ENCODE measurements at places on chromosomes 3 and 15. TPM values are rescaled to one million over a fixed set of nuclear protein-coding genes. Genes with fewer than 3 reads are reported as not detected.

- H3K27me3 ChIP-seq: no peaks in the 10 kb centered on the region
- no peak overlapping the region for H3K27ac ChIP-seq
- DNase-seq: no peak
- no peaks in the 10 kb centered on the region for H3K36me3 ChIP-seq
- H3K4me3 ChIP-seq: no peak overlapping the region
Measured at GRCh38 chr3:172536993-172537419, 13.8 kb upstream of the TNFSF10 start.

GRCh38 chr15:91611561-91612323 is 241.8 kb upstream of the SLCO3A1 start:
- no peaks in the 10 kb centered on the region for H3K36me3 ChIP-seq
- no peak for DNase-seq

- H3K36me3 ChIP-seq: no peaks in the 10 kb centered on the region
- H3K27ac ChIP-seq: no peak overlapping the region
- no peaks in the 10 kb centered on the region for H3K27me3 ChIP-seq
- H3K4me1 ChIP-seq: no peaks in the 10 kb centered on the region
- no peak overlapping the region for H3K4me3 ChIP-seq
Measured at GRCh38 chr3:81375921-81376320, 385.5 kb downstream of the GBE1 start.

- H3K4me1 ChIP-seq: no peaks in the 10 kb centered on the region
- no peak overlapping the region for H3K4me3 ChIP-seq
- no peaks in the 10 kb centered on the region for H3K36me3 ChIP-seq
- H3K27ac ChIP-seq: no peak overlapping the region
Measured at GRCh38 chr3:78846718-78847117, 921.1 kb downstream of the ROBO1 start.

DNA sequence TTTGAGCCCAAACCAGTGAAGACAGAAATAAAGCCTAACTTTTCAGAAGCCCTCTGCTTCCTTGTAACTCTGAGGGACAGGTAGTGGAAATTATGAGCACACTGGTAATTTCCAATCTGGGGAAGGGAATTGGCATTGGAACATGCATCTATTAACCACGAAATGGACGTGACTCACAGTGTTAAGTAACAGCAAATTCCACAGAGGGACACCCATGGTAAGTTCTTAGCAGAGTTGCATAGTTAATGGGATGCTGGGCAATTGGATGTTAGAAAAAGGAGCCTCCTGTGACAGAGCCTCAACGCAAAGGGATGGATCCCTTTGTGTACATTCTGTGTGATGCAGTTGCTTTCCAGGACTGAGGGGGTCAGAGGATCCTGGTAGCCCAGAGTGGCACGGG is 168.6 kb downstream of the SEMA6D start:
- H3K4me3 ChIP-seq: no peak overlapping the region
- no peak for DNase-seq
- no peaks in the 10 kb centered on the region for H3K36me3 ChIP-seq
- no peak overlapping the region for H3K27ac ChIP-seq
- no peaks in the 10 kb centered on the region for H3K4me1 ChIP-seq
- no peaks in the 10 kb centered on the region for H3K27me3 ChIP-seq

GRCh38 chr15:23472678-23473077 is 25.6 kb upstream of the GOLGA6L2 start:
- no peak overlapping the region for H3K4me3 ChIP-seq
- no peak overlapping the region for H3K27ac ChIP-seq
- no peak for DNase-seq
- H3K4me1 ChIP-seq: no peaks in the 10 kb centered on the region

- H3K27me3 ChIP-seq: no peaks in the 10 kb centered on the region
- no peaks in the 10 kb centered on the region for H3K36me3 ChIP-seq
- no peak for DNase-seq
- no peak overlapping the region for H3K4me3 ChIP-seq
Measured at GRCh38 chr15:49320351-49320750, 102.7 kb upstream of the FGF7 start.

DNA sequence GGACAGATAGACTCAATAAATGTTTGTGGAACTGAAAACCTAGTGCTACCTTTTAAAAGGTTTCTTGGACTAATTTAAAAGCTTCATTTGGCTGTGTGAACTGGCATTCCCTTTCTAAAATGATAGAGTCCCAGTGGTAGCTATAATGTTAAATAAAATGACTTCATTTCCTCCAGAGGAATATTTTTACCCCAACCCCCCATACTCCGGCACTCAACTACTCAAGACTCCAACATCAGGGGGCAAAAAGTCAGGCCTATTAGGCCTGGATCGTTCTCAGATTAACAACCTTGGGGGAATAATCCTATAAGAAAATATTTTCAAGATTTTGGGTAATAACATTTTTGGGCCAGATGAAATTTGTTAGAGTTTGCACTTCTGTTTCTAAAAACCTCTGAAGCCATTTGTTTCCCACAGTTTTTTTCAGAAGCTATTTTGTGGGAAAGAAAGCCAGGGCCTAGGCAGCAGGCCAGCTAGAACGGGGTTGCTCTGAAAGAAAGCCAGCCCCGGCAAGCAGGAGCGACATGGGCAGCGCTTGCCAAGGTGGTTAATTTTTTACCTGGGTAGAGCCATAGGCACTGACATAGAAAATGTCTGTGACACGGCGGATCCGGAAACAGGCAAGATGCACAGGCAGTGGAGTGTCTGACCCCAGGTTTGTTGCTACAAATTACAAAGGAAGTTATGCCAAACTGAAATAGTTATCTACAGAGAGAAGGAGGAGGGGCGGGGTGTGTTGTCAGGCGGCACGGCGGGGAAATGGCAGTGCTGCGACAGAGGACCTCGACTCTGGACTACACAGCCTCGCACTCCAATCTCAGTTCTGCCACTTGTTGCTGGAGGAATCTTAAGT is 84.6 kb downstream of the MAGI1 start:
- DNase-seq: peak; percentile 95
- H3K27me3 ChIP-seq: no peaks in the 10 kb centered on the region
- no peaks in the 10 kb centered on the region for H3K36me3 ChIP-seq

DNA sequence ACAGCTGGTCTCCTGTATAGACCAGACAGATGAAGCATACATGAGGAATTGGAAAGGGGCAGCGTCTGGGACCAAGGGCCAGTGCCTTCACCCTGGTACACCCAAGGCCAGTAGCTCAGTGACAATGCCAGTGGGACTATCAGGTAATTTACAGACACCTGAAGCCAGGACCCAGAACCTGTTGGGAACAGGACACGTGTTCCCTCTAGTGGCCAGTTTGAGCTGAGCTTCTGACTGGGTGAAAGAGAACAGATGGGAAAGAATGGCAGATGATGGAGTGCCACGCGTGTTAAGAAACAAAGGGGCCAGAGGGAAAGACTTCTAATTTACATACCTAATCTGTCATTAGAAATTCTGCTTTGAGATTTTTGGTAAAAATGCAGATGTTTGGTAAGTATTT is 5.1 kb upstream of the SLC25A38 start:
- H3K27me3 ChIP-seq: no peaks in the 10 kb centered on the region
- no peaks in the 10 kb centered on the region for H3K36me3 ChIP-seq
- H3K27ac ChIP-seq: no peak overlapping the region
- H3K4me1 ChIP-seq: peaks cover 50% of the 10 kb centered on the region
- H3K4me3 ChIP-seq: no peak overlapping the region

DNA sequence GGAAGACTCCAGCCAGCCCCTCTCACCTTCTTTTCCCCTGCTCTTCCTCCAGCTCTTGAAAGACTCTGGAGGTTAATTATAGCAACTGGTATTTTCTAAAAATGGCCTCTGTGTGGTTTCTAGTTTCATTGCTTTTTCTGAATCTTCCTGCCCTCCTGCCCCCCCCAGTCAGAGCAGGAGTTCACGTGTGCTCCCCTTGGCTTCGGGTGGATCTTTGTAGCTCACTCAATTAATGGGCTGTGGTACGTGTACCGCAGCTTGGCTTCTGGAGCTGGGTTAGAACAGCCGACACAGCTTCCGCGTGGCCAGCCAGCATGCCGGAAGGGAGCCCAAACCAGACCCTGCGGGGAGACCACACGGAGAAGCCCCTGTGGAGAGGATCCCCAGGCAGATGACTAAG is 31.5 kb downstream of the TM2D3 start:
- DNase-seq: no peak
- H3K36me3 ChIP-seq: no peaks in the 10 kb centered on the region
- no peak overlapping the region for H3K27ac ChIP-seq
- H3K4me1 ChIP-seq: peaks cover 15% of the 10 kb centered on the region
- H3K27me3 ChIP-seq: no peaks in the 10 kb centered on the region

- no peaks in the 10 kb centered on the region for H3K36me3 ChIP-seq
- no peaks in the 10 kb centered on the region for H3K4me1 ChIP-seq
- no peak for DNase-seq
- H3K27ac ChIP-seq: no peak overlapping the region
- H3K4me3 ChIP-seq: no peak overlapping the region
Measured at GRCh38 chr3:37537914-37538691, 323.6 kb upstream of the CTDSPL start.

DNA sequence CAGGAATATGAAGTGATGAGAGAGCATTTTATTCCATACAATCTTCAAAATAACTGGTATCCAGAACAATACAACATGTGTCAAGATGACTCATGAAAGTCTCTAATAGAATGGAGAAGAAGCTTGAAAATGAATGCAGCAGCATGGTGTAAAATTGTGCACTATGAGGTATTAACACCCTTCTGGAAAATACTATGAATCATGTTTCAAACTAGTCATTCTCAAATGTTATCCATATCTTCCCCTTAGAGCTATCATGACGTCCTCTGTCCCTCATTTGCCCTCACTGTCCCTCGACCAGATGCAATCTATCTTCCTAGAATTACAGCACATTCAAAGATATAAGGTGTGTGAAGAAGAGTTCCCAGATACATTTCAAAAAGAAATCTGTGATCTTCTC is 198.2 kb downstream of the NECTIN3 start:
- no peak for DNase-seq
- no peak overlapping the region for H3K27ac ChIP-seq
- no peaks in the 10 kb centered on the region for H3K36me3 ChIP-seq

DNA sequence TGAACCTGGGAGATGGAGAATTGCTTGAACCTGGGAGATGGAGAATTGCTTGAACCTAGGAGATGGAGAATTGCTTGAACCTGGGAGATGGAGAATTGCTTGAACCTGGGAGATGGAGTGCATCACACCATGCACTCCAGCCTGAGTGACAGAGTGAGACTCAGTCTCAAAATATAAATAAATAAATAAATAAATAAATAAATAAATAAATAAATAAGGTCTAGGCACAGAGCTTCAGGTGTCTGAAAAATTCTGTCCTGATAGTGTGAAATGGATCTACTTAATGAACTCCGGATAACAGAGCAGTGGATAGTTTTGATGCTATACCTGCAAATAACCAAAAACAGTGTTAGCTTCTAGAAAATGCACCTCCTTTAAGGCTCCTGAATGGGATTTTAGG is 24.3 kb upstream of the NUDT16 start:
- H3K27ac ChIP-seq: no peak overlapping the region
- DNase-seq: no peak
- no peaks in the 10 kb centered on the region for H3K36me3 ChIP-seq
- no peak overlapping the region for H3K4me3 ChIP-seq
- H3K27me3 ChIP-seq: no peaks in the 10 kb centered on the region

DNA sequence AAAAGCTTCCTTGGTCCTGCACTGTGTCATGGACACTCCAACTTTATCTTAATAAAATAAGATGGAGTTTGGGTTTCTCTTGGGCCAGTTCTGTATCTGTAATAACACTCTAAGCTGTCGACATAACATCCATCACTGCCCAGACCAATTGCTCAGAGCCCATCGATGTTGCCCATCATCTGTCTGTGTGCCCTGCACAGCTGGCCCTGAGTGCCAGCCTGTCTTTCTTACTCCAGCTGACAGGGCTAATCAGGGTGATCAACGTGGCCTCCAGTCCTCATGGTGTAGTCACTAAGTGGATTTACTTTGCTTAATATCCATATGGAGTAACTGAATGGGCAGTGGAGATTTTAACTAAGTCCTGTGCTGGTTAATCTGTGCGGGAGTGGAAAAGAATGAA is 419.8 kb upstream of the TPM1 start:
- no peak for DNase-seq
- H3K4me1 ChIP-seq: no peaks in the 10 kb centered on the region
- H3K27me3 ChIP-seq: no peaks in the 10 kb centered on the region
- no peaks in the 10 kb centered on the region for H3K36me3 ChIP-seq
- H3K4me3 ChIP-seq: no peak overlapping the region

DNA sequence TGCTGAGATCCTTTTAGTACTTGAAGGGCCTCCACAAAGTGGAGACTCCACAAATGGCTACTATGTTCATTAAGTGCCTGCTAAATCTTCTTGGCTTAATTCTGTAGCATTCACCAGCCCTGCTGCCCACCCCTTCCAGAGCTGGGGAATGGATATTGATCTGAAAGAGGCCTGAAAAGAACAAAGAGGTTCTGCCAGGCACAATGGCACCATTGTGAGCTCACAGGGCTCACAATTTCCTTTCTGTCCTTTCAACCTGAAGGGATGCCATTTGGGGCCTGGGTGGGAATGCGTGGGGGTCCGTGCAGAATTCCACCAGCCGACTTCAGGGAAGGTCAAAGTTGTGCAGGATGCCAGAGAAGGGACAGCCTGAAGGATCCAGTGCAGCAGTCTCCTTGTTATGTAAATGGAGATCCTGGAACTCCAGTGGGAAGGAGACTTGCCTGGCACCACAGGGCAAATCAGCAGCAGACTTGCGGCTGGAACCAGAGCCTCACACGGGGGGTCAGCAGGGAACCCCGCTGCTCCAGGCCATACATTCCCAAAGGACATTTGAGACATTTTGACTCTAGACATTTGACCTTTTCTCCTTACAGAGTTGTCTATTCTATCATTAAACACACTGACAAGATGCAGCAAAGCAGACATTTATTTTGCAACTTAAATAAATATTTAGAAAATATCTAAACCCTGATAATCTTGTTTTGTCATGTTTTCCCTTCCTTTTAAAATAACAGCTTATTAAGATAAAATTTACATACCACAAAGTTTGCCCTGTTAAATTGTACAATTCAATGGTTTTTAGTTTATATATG is 21.5 kb upstream of the MORF4L1 start:
- no peak overlapping the region for H3K4me3 ChIP-seq
- no peaks in the 10 kb centered on the region for H3K36me3 ChIP-seq
- H3K27me3 ChIP-seq: no peaks in the 10 kb centered on the region

SEMA5B gene
- 15.2 TPM for total RNA-seq

DGKG gene
- total RNA-seq: 0.78 TPM

RBM15B gene
- 21.1 TPM for total RNA-seq

ACSBG1 gene
- total RNA-seq: not detected

CHRNA7 gene
- total RNA-seq: 2.6 TPM
